Urothelium cell line (cell line): ENCODE measurements at places on chromosomes 2 and 18.

- DNase-seq, result no peak
These were observed 24.0 kb upstream of the CTIF start for GRCh38 chr18:48514786-48515185.

GRCh38 chr2:159759577-159759976 is 38.4 kb downstream of the CD302 start:
- DNase-seq, result no peak

DNA sequence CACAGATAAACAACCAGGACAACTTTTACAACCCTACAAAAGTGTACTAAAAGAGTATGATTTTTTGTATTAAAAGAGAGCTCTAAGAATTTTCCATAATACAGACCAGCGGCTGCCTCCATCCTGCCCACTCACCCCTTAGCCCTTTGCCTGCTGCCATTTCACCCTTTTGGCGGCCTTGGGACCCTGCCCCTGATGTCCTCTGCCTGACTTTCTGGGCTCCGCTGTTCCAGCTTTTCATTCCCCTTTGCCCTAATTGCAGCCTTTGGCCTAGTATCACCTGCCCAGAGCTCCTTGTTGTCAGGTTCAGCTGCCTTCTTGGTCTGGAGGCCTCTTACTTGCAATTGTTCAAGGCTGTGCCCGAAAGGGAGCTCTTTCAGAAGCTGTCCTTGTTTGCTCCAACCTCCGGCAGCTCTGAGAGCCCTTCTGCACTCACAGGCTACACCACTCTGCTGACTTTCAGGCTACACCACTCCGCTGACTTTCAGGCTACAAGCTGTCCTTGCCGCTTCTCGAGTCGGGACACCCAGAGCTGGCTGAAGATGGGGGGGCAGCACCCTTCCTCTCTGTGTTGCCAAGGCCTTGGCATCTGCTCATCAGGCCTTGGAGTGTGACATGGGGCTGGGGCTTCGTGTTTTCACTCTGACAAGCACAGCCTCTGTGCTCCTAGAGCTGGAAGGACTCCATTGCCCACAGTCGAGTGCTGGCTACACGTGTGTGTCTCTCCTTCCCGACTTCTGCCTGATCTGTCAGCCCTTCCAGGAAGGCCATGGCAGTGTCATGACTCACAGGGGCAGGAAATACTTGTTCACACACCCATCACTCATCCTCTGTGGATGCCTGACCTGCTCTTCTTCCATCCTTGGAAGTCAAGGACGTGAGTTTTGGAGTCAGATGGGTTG is 43.1 kb upstream of the HDAC4 start:
- DNase-seq, result peak; percentile 73

DNA sequence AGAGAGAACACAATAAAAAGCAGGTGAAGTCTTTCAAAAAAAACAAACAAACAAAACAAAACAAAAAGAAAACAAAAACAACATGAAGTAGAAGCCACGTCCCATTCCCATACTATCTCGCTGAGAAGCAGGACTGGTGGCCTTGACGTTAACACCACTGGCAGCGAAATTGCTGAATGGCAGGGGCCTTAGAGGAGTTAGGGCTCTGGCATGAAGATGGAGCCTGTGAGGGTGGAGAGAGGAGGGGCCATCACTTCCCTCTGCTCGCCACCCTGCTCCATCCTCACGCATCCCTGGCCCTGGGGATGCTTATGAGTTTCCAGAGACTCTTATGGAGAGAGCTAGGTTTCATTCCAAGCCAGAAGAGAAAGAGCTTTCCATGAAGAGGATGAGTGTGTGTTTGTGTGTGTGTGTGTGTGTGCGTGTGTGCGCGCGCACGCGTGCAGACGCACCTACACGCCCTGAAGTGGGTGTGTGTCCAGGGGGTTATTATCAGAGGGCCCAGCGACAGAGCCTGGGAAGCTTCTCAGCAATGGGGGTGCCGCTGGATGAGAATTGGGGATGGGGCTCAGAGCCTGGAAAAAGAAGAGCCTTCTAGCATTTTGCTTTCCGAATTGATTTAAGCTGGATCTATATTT is 20.4 kb upstream of the IMPA2 start:
- no peak for DNase-seq

DNA sequence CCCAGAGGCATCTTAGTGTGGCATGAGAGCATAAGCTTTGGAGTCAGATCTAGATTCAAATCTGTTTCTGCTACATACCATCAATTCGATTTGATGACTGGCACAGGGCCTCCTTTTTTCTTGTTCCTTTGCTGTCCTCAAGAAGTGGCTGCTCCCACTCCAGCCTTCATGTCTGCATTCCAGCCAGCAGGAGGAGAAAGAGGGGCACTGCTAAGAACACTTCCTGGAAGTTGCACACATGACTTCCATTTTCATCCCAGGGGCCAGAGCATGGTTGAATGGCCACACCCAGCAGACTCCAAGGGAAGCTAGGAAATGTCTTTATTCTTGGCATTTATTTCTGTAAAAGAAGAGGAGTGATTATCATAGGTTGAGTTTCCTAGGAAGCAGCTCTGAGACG is 50.4 kb downstream of the EML6 start:
- DNase-seq, result no peak

DNA sequence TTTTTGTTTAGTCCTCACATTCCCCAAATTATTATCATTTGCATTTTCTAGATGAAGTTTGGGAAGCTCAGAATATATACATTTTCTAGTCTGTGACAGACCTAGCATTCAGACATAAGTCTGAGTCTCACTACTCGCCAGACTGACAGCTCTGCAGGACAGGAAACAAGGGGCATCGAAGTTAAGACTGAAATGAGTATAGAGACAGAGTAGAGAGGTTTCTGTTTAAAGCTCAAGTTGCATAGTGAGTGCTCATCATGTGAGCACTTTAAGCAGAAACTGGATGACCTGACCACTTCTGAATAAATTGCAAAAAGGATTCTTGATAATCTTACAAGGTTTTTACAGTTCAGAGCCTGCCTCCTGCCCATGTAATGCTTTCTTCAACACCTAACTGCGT is 1.1 kb downstream of the HADHB start:
- no peak for DNase-seq

- no peak for DNase-seq
These were observed 82.5 kb downstream of the SEPTIN10 start for GRCh38 chr2:109531221-109531620.

DNA sequence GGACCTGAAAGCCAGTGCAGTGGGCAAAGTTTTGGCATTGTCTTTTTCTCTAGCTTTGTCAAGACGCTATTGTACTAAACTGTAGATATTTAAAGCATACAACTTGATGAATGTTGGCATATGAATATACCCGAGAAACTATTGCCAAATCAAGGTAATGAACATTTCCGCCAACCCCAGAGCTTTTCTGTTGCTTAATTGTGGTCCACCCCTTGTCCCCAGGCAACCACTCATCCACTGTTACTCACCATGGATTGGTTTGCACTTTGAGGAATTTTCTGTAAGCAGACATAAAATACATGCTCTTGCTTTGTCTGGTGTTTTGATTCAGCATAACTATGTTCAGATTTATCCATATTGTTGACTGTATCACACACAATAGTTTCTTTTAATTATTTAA is 688.4 kb downstream of the ADCYAP1 start:
- no peak for DNase-seq

- no peak for DNase-seq
These were observed 327.2 kb upstream of the PKDCC start for GRCh38 chr2:41720331-41721251.

- no peak for DNase-seq
These were observed 107.3 kb downstream of the CABYR start for GRCh38 chr18:24246143-24246542.

DNA sequence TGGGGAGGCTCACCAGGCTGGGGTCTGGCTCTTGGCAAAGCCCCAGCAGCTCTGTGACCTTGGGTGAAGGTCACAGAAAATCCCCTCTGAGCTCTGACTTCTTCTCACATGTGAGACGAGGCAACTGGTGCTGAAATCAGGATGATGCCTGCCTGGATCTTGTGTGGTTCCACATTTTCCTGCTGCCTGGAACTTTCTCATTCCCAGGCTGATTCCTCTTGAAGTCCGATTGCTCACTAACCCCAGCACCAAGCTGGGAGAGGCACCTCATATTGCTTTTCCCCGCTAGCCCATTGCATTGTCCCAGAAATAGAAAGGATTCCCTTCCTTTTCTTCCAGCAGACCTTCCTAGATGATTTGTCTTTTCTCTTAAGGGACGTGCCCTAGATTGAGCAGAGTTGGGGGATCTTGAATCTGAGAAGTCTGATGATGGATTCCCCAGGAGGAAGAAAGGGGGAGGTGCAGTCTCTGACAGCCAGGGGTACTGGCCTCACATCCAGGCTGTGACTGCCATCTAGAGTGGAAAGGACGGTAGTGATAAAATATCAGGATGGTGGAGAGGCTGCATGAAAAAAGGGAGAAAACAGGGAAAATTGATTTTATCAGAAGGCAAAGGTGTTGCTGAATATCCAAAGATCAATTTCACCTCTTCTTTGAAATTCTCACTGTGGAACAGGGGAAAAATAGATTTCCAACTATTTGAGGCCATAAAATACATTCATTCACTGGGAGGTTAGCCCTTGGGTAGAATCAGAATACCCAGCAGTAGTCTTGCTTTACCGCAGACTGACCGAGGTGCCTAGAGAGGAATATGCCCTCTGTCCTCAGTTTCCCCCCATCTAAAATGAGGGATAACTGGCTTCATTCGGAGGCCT is 96.3 kb downstream of the FAM210A start:
- peak; percentile 95 for DNase-seq
